Stimulated activated naive CD4-positive, alpha-beta T cell treated with Interleukin-2 at 50 U/mL for 16 hours (primary cell): ENCODE measurements at places on chromosomes 5 and 9.

GRCh38 chr9:129285382-129285781 is 107.3 kb upstream of the IER5L start:
- DNase-seq = no peak

- DNase-seq = no peak
Measured at GRCh38 chr9:137482094-137482781, 23.1 kb upstream of the NSMF start.

GRCh38 chr9:38642951-38643814 is 22.8 kb upstream of the ANKRD18A start:
- DNase-seq = no peak

DNA sequence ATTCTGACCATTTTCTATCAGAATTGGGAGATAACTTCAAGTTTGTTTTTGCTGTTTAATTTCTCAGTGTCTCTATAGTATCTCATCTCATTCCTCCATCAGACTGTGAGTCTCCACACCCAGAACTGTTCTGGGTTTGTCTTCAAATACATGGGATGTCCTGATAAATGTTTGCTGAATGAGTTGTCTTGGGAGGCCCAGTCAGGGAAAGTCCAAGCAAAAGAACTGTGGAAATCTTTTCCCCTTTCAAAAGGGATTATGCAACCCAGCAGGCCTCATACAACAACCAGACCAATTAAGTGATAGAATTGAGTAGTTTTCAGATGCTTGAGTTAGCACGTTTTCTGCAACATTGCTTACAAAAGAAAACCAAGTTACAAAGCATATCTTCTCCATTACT is 324.4 kb downstream of the BRINP1 start:
- no peak for DNase-seq

GRCh38 chr9:90021216-90021906 is 416.5 kb downstream of the GADD45G start:
- no peak for DNase-seq

DNA sequence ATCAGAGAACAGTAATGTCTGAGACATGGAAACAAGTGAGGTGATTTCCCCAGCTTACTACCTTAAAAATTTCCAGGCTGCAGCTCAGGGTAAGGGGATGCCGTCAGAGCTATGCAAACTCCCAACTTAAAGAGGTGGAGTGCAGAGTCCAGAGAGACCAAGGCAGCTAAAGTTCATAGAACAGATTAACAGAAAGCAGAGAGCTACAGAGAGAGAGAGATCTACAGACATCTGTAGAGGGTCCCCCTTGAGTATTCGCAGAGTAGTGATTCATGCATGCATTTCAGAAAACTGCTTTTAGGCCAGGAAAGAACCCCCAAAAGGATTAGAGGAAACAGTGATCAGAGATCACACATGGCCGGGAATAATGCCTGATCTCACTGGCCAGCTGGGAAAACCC is 306.2 kb upstream of the PUM3 start:
- DNase-seq = no peak

GRCh38 chr5:33343676-33344327 is 97.0 kb upstream of the TARS1 start:
- DNase-seq = no peak
